Activated CD8-positive, alpha-beta memory T cell treated with anti-CD3 and anti-CD28 coated beads for 48 hours (primary cell): ENCODE measurements at places on chromosomes 11 and 22.

GRCh38 chr11:93766504-93766903 lies 17.6 kb upstream of the MED17 start:
- no peak for DNase-seq

GRCh38 chr11:124483422-124483821 lies 37.9 kb upstream of the OR8B8 start:
- DNase-seq = no peak

GRCh38 chr11:2777386-2777785 lies 77.6 kb upstream of the KCNQ1OT1 start:
- no peak for DNase-seq

GRCh38 chr11:73143126-73143838 lies 1.2 kb upstream of the FCHSD2 start:
- DNase-seq = no peak

- no peak for DNase-seq
Measured at GRCh38 chr11:133945087-133945974, 11.4 kb downstream of the IGSF9B start.

DNA sequence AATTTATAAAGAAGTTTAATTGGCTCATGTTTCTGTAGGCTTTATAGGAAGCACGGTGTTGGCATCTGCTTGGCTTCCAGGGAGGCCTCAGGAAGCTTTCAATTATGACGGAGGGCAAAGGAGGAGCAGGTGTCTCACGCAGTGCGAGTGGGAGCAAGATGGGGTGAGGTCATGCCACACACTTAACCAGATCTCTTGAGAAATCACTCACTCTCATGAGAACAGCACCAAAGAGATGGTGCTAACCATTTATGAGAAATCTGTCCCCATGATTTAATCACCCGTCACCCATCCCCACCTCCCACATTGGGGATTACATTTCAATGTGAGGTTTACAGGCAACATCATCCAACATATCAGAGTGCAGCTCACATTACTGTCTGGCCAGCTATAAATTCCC lies 103.5 kb downstream of the ARHGAP8 start:
- DNase-seq = no peak

GRCh38 chr11:128551058-128551457 lies 36.3 kb downstream of the ETS1 start:
- no peak for DNase-seq

- no peak for DNase-seq
Measured at GRCh38 chr11:76073724-76074123, 132.6 kb downstream of the WNT11 start.

GRCh38 chr11:121557348-121557747 lies 104.6 kb upstream of the SORL1-AS1 start:
- no peak for DNase-seq

GRCh38 chr11:91686281-91686680 lies 538.3 kb upstream of the FAT3 start:
- DNase-seq = no peak

GRCh38 chr11:86537541-86538222 lies 134.7 kb downstream of the ME3 start:
- no peak for DNase-seq

DNA sequence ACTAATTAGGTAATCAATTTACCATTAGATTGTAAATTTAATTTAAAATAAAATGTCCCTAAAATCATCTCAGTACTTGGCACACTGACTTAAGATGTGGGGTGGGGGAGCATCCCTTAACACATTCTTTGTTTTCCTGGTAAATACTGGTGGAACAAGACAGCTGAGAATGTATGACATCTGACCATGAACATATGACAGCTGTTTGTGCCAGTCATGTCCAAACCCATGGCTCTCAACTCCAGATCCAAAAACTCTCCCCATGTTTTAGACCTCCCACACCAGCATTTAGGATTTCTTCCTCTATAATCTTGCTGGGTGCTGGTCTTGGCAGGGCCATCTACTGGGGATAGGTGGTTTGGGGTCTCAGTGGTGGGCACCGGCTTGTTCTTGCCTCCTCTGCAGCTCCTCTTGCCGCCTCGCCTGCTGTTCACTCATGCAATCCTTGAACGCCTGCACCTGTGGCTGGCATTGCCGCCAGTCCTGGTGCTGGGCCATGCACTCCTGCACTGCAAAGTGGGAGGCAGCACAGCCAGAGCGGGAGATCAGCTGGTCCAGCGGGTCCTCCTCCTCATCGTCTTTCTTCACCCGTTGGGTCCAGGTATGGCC lies 3.8 kb downstream of the COA4 start:
- no peak for DNase-seq

DNA sequence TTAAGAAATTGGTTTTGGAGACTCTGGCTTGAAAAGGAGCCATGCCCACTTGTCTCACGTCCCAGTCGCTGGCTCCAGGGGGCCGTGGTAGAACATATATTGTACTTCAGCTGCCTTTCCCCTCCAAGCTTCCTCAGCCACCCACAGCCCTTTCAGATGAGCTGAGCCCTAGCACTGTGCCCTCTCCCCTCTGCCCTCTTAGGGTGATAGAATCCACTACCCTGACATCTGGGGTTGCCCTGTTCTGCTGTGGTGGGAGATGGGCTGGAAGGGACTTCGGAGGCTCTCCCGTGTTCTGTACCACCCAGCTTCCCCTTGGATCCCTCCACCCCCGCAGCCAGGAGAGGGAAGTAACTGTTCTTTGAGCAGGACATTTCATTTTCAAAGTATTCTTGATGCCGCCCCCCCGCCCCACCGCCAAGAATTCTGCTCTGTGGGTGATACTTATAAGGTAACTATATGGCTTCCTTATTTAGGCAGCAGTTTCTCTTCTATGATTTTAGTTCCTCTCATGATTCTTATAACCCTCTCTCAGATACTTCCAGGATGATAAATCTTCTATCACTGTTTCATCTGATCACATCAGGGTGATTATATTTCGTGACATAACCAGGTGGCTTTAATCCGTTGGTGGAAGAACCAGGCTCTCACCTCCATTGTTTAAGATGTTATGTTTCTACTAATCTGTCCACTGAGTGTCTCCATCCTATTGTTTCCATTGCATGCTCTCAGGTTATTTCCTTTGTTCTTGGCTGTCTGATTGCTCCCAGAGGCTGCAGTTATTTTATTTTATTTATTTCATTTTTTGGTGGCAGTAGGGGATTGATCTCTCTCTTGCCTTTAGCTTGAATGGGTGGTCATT lies 24.1 kb downstream of the ZBTB16 start:
- no peak for DNase-seq

GRCh38 chr22:42172773-42173172 lies 42.2 kb upstream of the CYP2D6 start:
- DNase-seq = no peak
